Stimulated activated CD4-positive, alpha-beta T cell treated with anti-CD3 and anti-CD28 coated beads, Interleukin-4, amount 100 ng/mL, for 24 hours (primary cell): ENCODE measurements at places on chromosomes 7 and 10.

GRCh38 chr7:75617634-75618234 lies 121.0 kb downstream of the HIP1 start:
- peak; percentile 27 for DNase-seq

GRCh38 chr7:153152801-153153422 lies 393.4 kb downstream of the ACTR3B start:
- DNase-seq, result no peak

DNA sequence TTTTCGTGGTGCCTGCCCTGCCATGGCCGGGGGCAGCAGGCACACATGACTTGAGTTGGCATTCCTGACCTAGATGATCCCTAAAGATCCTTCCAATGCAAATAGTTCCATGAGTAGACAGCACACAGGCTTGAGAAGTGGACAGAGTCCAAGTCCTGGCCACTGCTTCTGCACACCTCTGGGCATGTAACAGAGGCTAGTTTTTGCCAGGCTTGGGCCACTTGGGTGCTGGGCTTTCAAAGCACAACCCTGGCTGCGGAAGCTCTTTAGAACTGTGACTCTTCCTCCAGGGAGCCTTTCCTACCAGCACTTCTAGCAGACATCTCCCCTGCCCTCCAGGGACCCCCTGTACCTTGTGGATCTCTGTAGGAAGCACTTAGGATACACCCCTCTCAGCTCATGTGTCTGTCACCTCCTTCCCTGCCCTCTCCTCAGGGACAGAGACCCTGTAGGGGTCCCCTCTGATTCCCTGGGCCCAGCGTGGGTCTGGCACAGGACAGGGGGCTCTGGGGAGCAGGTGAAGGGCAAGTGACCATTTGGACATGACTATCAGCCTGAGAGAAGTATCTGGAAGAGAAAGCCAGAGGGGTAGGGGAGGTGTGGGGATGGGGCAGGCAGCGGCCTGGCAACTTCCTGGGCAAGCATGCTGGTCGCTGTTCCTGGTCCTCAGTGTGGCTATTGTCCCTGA lies 36.2 kb downstream of the ZCCHC24 start:
- DNase-seq, result no peak

GRCh38 chr10:15430969-15431771 lies 60.1 kb upstream of the FAM171A1 start:
- no peak for DNase-seq

GRCh38 chr10:91409869-91410637 lies at the start of gene HECTD2:
Gene HECTD2, plus strand, starts transcription at chr10:91410344. Its CDS starts 95 bp downstream, at chr10:91410439.
- peak; percentile 80 for DNase-seq
